ENCODE measurements at places on chromosomes 7 and 10. TPM values are rescaled to one million over a fixed set of nuclear protein-coding genes. Genes with fewer than 3 reads are reported as not detected.

The RASA4B gene
- 24.6 TPM for polyA plus RNA-seq

The FFAR4 gene
- 0.02 TPM for polyA plus RNA-seq

The HOXA1 gene
- polyA plus RNA-seq: 1.3 TPM

The CHN2 gene
- polyA plus RNA-seq: 4.2 TPM

The TNS3 gene
- polyA plus RNA-seq: 31.4 TPM

The IFIT1 gene
- polyA plus RNA-seq: 8.8 TPM

The TMEM236 gene
- 0.22 TPM for polyA plus RNA-seq

- no peaks in the 10 kb centered on the region for H3K36me3 ChIP-seq
- H3K4me1 ChIP-seq: peaks cover 29% of the 10 kb centered on the region
- H3K27me3 ChIP-seq: peaks cover 16% of the 10 kb centered on the region
Observed at GRCh38 chr10:24952707-24953645, 570 bp upstream of the PRTFDC1 start.

DNA sequence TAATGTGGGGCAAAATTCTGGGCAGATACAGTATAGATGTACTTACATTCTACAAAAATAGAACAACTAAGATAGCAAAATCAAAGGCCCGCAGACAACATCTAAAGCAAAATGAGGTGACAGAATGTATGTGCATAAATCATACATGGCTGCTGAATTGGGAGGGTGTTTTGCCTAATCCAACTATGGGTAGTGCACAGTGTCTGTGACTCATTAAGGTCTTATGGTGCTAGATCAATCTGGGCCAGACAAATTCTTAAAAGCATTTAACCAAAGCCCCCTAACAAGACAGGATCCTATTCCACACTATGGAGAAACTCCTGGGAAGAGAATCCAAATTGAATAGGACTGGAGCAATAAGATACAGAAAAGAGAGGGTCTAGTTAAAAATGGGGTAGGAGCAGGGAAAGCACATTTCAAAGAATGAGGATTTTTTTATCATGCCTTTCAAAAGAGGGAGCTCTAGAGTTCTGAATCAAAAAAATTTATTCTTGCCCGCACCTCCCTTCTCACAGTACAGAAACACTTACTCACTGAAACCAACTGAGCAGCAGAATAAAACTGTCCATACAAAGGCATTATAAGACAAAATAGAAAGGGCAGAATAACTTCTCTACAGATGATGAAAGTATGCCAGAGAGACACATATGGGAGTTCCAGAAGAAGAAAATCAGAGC is 181.3 kb downstream of the RNLS start:
- no peak overlapping the region for H3K27ac ChIP-seq
- peaks cover 6% of the 10 kb centered on the region for H3K4me1 ChIP-seq
- no peaks in the 10 kb centered on the region for H3K27me3 ChIP-seq
- DNase-seq: no peak

DNA sequence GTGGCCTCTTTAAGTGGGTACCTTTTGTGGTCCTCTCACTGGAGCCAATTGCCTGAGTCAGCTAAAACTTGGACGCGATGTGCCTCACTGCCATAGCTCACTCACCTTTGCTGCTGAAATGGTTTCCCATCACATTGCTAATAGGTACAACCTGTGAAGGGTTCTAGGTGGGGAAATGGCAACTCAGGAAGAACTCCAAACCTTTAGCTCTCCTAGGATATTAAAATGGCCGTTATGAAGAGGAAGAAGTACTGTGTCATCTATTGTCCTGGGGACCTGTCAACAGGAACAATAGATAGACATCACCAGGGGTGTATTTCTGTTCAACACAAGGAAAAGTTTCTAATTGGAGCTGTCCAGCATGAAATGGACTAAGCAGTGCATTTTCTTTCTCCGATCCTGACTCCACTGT is 1.2 kb upstream of the ZNF655 start:
- H3K27ac ChIP-seq: peak overlapping the region; percentile 97
- H3K27me3 ChIP-seq: no peaks in the 10 kb centered on the region
- peaks cover 65% of the 10 kb centered on the region for H3K4me1 ChIP-seq
- DNase-seq: no peak

GRCh38 chr10:86100581-86101061 is 266.0 kb downstream of the GRID1 start:
- H3K27ac ChIP-seq: no peak overlapping the region
- no peaks in the 10 kb centered on the region for H3K4me1 ChIP-seq
- H3K27me3 ChIP-seq: no peaks in the 10 kb centered on the region
- DNase-seq: peak; percentile 50
- H3K36me3 ChIP-seq: no peaks in the 10 kb centered on the region
- no peak overlapping the region for H3K4me3 ChIP-seq

DNA sequence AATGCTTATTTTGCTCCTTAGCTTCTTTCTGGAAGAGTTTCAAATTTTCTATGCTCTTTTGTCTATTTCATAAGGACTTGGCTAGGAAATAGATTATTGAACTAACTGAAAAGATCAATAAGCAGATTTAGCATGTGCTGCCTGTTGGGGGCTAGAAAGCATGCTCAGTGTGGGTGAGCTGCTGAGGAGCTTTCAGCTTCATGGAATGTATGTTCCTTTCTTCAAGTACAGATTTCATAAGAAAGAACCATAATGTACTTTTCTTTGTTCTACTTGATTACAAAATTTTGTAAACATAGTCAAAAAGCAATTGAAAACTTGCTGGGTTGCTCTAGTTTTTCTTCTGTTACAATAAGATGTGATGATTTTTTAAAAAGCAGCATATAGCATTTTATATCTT is 73.8 kb downstream of the TAF3 start:
- no peak overlapping the region for H3K27ac ChIP-seq
- H3K4me3 ChIP-seq: no peak overlapping the region
- no peaks in the 10 kb centered on the region for H3K4me1 ChIP-seq
- DNase-seq: no peak
- peaks cover 14% of the 10 kb centered on the region for H3K36me3 ChIP-seq
- no peaks in the 10 kb centered on the region for H3K27me3 ChIP-seq

GRCh38 chr10:130999376-131000202 is 311.9 kb downstream of the TCERG1L start:
- H3K4me1 ChIP-seq: no peaks in the 10 kb centered on the region
- H3K27ac ChIP-seq: no peak overlapping the region

- no peaks in the 10 kb centered on the region for H3K4me1 ChIP-seq
- peak; percentile 84 for DNase-seq
- H3K27me3 ChIP-seq: no peaks in the 10 kb centered on the region
Observed at GRCh38 chr10:118832241-118832651, 77.5 kb upstream of the CACUL1 start.

- no peak overlapping the region for H3K27ac ChIP-seq
- DNase-seq: no peak
- no peaks in the 10 kb centered on the region for H3K27me3 ChIP-seq
- H3K4me3 ChIP-seq: no peak overlapping the region
- H3K4me1 ChIP-seq: no peaks in the 10 kb centered on the region
Observed at GRCh38 chr10:36390221-36390620, 735.2 kb upstream of the ANKRD30A start.

DNA sequence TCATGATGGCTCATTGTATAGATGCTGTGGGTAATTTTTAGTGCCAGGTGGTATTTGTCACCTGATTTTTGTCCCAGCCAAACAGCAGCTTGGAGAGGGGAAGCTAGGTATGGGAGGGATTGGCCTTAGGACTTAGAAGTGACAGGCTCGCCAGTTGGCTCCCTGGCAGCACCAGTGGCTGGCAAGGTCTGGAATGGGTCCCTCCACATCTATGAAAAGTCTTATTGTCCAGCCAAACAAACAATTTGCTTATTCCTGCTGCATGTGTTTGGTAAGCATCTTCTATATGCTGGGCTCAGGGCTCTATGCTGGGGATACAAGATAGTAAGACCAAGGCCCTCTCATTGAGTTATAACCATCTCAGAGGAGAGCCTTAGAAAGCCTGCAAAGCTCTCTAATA is 42.5 kb downstream of the SORCS3 start:
- no peak overlapping the region for H3K4me3 ChIP-seq
- no peak for DNase-seq
- no peaks in the 10 kb centered on the region for H3K4me1 ChIP-seq
- no peaks in the 10 kb centered on the region for H3K36me3 ChIP-seq
- peaks cover 56% of the 10 kb centered on the region for H3K27me3 ChIP-seq

DNA sequence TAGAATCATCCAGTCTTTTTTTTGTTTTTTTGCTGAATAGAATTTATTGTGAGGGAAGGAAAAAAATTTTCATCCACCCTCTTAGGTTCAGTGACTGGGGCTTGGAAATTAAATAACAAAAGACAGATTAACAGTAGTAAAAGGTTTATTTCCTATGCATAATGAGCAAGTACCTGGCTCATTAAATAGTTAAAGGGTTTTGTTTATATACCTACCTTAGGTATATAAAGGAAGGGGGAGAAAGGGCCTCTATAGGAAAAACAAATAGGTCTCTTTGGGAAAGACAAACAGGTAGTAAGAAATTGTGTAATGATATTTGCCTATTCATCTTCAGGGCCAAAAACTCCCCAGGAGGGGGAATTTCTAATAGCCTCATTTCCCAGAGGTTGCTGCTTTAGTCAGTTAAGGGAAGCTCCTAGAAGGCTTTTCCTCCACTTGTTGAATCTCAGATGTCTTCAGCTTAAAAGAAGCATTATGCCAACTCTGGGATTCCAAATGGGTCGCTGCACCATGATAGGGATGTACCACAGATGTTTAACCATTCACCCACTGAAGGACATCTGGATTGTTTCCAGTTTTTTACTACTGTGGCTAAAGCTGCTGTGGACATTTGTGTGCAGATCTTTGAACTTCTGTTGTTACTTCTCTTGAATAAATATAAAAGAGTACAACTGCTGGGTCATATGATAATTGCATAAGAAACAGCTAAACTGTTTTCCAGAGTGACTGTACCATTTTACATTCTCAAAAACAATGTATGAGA is 11.3 kb downstream of the ACADSB start:
- no peak overlapping the region for H3K27ac ChIP-seq
- H3K4me1 ChIP-seq: no peaks in the 10 kb centered on the region
- no peak overlapping the region for H3K4me3 ChIP-seq
- no peaks in the 10 kb centered on the region for H3K27me3 ChIP-seq

GRCh38 chr10:129893104-129894089 is 70.7 kb downstream of the EBF3 start:
- H3K27me3 ChIP-seq: peaks cover 48% of the 10 kb centered on the region
- no peaks in the 10 kb centered on the region for H3K4me1 ChIP-seq
- H3K27ac ChIP-seq: no peak overlapping the region
- DNase-seq: no peak

DNA sequence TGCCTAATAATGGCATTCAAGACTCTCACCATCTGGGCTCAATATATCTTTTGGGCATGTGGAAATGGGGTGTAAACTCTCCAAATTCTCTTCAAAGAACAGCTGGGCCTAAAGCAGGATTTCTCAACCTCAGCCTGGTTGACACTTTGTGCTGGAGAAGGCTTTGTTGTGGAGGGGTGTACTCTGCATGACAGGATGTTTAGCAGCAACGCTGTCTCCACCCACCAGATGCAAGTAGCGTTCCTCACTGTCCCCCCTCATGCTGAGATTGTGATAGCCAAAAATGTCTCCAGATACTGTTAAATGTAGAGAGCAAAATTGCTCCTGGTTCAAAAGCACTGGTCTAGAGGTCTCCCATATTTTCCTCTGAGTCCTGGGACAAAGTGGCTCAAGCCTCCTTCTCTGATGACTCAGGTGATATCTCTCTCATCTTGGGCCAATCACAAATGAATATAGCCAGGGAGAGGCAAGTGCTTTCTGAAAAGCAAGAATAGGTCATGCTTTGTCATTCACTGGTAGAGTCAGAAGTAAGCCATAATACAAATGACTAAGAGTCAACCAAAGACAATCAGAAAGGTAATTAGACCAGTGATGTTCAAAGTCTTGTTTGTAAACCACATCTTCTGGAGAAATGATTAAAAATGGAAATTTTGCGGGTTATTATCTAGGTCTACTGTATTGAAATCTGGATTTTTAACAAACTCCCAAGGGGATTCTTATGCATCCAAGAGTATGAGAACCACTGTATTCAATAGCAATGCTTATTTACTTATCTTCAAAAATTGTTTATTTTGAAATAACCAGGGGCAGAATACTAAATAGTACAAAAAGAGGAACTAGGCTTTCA is 330.8 kb downstream of the PTEN start:
- peak overlapping the region; percentile 27 for H3K27ac ChIP-seq
- H3K4me3 ChIP-seq: no peak overlapping the region

DNA sequence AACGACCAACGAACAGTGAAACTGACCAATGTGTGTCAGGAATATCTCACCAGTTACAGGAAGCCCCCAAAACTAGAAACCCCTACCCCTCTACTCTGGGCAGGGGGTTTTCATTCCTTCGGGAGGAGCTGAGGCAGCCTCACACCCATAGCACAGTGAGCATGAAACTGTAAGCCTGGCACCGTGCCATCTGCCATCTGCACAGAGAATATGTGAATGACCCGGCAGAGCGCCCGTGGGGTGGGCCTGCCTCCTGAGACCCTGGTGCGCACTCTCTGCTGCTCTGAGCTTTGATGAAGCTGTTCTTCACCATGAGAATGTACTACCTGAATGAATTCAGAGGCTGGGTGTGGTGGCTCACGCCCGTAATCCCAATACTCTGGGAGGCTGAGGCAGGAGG is 27.1 kb downstream of the DAGLB start:
- no peak for DNase-seq
- no peak overlapping the region for H3K4me3 ChIP-seq
- H3K27me3 ChIP-seq: no peaks in the 10 kb centered on the region
- no peaks in the 10 kb centered on the region for H3K4me1 ChIP-seq
- H3K27ac ChIP-seq: no peak overlapping the region
- peaks cover 41% of the 10 kb centered on the region for H3K36me3 ChIP-seq

- H3K4me1 ChIP-seq: no peaks in the 10 kb centered on the region
- DNase-seq: no peak
- no peaks in the 10 kb centered on the region for H3K27me3 ChIP-seq
- no peak overlapping the region for H3K27ac ChIP-seq
- H3K4me3 ChIP-seq: no peak overlapping the region
Observed at GRCh38 chr7:34296663-34297062, 361.4 kb upstream of the NPSR1 start.

DNA sequence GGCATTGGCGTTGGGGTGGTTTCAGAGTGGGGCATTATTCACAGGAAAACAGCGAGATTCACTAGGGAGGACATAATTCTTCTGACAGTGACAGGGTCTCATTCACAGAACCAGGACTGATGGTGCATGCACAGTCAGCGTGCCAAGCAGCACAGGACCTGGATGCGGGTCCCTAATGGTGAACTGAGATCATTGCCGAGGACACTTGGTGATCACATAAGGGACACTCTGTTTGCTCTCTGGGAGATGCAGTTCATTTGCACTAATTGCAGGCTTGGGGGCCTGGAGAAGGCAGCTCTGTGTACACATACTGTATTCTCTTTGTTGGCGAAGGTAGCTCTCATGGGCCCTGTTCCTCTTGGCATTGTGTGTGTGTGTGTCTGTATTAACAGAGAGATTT is 716.1 kb downstream of the PHTF2 start:
- H3K27ac ChIP-seq: no peak overlapping the region
- no peaks in the 10 kb centered on the region for H3K36me3 ChIP-seq
- no peak overlapping the region for H3K4me3 ChIP-seq
- no peak for DNase-seq

DNA sequence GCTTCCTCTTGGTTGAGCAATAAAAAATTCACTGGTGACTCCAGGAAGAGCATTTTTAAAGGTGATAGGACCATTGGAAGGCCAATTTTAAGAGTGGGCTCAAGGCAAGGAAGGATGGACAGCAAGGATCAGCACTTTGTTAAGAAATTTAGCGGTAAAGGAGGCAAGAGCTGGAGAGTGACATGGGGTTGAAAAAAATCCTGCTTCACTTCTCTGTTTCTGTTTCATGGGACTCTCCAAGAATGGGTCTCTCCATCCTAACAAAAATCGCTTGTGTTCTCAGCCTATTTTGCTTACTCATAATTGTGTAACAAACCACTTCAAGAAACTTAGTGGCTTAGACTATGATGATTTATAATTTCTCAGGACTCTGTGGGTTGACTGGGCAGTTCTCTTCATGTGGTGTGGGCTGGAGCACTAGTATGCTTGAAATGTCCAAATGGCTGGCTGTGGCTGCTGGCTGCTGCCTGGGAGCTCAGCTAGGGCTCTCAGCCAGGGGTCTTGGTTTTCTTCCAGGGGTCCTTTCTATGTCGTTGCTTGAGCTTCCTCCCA is 59.8 kb upstream of the ZNRF2 start:
- peaks cover 25% of the 10 kb centered on the region for H3K4me1 ChIP-seq
- H3K4me3 ChIP-seq: no peak overlapping the region
- H3K36me3 ChIP-seq: no peaks in the 10 kb centered on the region

Data from spleen (tissue), 13 donors.